ENCODE measurements at places on chromosomes 16 and 17.

DNA sequence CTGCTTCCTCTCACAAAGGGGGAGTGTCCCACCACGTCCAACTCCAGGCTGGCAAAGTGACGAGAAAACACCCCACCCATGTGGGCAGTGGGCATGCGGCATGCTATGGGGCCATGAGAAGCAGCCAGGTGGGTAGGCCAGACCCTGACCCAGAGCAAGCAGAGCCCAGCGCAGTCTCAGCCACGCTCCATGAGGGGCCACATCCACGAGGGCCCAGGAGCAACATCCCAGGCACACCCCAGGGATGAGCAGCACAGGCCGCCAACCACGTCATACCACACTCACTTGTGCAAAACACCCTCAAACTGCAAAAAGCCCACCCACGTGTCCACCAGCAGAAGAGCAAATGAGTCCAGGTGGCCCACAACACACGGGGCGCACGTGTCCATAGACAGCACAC is 117.0 kb downstream of the ZNF778 start:
- DNase-seq, result no peak

DNA sequence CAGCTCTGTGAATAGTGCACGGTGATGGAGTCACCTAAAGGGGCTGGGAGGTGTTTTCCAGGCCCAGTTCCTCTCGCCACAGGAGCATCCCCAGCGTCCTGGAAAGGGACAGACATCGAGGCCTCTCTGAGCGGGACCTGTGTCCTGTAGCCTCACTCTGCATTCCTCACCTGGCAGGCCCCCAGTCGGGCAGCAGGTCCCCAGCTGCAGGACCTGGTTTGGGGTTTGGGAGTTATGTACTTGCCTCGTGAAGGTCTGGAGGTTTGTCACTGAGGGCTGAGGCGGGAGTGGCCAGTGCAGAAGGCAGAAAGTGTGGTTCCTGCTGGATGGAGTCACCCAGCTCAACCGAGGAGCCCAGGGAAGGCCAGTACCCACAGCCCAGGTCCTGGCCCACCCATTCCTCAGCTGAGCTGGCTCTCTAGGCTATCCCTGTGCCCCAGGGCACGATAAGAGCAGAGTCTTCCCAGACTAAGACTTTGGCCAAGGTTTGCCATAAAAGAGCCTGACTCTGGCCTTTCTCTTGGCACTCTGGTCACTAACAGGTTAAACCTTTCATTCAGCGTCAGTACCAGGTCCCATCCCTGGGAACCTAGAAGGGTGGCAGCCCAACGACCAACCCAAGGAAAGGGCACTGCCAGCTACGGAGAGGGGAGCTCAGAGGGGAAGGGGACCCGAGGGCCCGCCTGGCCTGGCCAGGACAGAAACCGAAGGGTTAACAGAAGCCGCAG is 24.4 kb downstream of the TBX4 start:
- DNase-seq, result no peak

DNA sequence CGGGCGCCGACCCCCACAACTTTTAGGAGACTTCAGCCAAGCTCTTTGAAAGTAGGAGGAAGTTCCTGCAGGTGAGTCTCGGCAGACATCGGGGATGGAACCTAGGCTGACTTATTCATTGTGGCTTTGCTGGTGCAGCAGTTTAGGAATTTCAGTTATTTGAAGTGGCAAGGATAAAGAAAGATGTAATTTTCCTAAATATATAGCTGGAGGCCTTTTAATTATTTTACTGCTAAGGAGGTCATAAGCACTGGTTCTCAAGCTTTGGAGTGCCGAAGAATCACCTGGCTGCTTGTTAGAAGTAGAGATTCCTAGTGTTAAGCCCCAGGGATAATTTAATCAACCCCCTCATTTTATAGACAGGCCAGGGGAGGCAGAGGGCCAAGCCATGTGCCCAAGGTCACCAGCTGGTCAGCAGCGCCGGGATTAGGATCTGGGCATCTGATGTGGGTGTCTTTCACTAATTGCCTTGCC is 28.9 kb upstream of the BCAR1 start:
- DNase-seq, result no peak

- no peak for DNase-seq
Observed at GRCh38 chr17:79212149-79213087, 137.8 kb downstream of the ENGASE start.

- DNase-seq, result no peak
Observed at GRCh38 chr17:50465171-50465570, 3.5 kb downstream of the CHAD start.

All from tongue (tissue), 3 donors.